ENCODE measurements at places on chromosomes 4 and X. TPM values are rescaled to one million over a fixed set of nuclear protein-coding genes. Genes with fewer than 3 reads are reported as not detected.
A peak's percentile ranks its signal among the peaks of the same experiment; 100 is the strongest.

DNA sequence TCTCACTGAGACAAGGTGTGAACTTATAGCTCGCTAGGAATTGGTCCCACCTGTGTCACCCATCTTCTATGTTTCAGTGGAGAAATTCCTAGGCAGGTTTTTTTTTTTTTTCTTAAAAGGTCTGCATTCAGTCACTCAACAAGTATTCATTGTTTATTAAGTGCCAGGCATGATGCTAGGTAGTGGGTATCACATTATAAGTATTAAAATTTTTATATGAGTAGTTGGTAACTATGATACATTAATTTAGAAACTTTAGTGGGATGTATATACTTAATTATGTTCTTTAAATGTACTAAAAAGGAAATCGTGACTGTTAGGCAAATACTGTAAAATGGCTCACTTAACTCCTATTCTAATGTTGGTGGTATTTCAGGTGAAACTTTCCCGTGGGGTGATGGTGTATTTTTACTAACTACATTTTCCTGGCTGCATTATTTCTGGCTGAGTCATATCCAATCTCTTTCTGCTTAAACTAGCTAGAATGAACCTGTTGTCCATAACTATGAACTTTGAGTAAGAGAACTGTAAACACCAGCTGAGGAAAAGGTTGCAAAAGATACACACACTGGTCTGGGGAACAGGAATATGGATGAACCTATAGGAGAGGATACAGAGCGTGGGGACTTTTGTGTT lies 49.3 kb upstream of the MED14 start:
- DNase-seq: no peak

Gene COL4A6
- not detected for total RNA-seq

- DNase-seq: no peak
Observed at GRCh38 chrX:51905711-51906110, 12.3 kb downstream of the MAGED1 start.

DNA sequence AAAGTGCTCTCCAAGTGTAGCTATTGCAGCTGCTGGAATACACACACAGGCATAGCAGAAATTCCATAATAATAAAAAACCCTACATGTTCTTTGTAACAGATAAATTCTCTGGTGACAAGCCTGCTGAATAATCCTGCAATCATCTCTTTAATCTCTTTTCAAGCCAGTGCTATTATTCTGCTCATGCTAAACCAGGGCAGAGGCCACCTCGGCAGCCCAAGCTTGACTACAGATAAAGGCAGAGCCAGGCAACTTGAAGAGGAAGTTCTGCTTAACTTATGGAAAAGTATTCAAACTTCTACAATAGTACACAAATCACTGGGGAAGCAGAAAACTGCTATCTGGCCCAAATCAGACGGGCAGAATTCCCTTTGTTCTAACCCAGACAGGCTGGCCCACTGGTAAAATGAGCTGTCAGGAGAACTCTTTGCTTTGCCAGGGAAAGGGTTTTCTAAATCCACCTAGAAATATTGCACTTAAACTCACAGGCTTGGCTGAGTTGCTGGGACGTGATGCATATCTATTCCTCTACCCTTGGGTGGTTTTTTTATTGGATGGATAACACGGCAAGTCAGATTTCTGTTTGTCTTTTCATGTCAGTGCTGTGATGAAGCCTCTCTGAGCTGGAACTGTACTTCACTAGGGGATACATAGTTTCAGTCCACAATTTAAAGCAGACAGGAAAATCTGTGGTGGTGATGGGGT lies 70.5 kb downstream of the GATB start:
- DNase-seq: no peak

Gene ASB9
- not detected for total RNA-seq

GRCh38 chr4:103786014-103786413 lies 66.2 kb upstream of the TACR3 start:
- DNase-seq: no peak

Gene STOX2
- total RNA-seq: 0.19 TPM

- no peak for DNase-seq
Observed at GRCh38 chrX:23656091-23656490, 11.2 kb upstream of the PRDX4 start.

- DNase-seq: peak; percentile 49
Observed at GRCh38 chr4:37890801-37891259, at the start of gene TBC1D1. TSS of gene TBC1D1 (plus strand) at chr4:37891084. CDS start at chr4:37902096, 11,012 bp downstream.

- DNase-seq: peak; percentile 31
Observed at GRCh38 chrX:112738347-112739033, 58.8 kb upstream of the LHFPL1 start.

Gene SAGE1
- total RNA-seq: not detected

Data from activated T-cell treated with anti-CD3 and anti-CD28 coated beads, Interleukin-2, amount 50 U/mL, for 72 hours (primary cell).